Hypothalamus (tissue), 51 donors: ENCODE measurements at places on chromosomes 2 and 18.

- no peak for DNase-seq
These were observed 46.3 kb downstream of the PSMG2 start for GRCh38 chr18:12749121-12749520.

DNA sequence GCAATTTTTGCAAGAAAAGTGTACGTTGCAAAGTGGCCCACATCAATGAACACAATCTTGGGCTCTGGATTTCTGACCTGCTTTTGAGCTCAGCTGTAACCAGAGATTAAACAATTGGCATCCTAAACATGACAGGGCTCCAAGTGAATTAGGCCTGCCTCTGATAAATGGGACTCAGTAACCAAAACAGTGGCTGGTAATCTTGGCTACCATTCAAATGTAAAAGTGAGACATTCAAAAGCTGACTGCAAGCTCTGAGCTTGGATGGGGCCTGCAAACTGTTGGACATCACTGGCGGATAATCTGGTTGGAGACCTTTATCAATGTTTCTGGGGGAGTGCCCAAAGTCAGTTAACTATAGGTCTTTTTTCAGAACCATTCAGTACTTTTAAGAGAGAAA, 160.7 kb downstream of the RAB3GAP1 start:
- DNase-seq = no peak

DNA sequence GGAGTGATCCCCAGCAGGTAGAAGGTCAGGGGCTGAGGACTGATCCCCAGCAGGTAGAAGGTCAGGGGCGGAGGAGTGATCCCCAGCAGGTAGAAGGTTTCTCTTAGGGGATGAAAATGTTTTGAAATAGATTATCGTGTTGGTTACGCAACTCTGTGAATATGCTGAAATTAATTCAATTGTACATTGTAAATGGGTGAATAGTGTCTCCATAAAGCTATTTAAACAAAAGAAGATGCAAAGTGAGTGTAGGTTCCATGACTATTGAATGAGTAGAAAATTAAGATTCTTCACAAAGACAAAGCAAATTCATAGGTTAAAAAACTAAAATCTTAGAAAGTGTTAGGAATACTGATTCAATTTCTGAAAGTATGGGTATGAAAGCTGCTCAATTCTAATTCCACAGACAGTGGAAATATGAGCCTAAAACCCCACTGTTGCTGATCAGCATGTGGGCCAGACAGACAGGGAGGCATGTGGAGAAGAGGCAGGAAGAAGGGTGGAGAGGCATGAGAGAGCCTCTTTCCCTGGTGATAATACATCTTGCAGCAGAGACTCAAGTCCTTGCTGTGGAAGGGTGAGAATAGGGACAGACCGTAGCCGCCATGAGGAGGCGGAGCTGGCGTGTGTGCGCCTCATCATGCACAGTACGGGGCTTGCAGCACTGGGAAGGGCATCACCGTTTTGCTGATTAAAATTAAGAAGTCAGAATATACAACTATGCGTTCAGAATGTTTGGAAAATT, 85.9 kb upstream of the NFATC1 start:
- DNase-seq = no peak

- DNase-seq = no peak
These were observed 167.8 kb downstream of the PMAIP1 start for GRCh38 chr18:60067426-60068210.

DNA sequence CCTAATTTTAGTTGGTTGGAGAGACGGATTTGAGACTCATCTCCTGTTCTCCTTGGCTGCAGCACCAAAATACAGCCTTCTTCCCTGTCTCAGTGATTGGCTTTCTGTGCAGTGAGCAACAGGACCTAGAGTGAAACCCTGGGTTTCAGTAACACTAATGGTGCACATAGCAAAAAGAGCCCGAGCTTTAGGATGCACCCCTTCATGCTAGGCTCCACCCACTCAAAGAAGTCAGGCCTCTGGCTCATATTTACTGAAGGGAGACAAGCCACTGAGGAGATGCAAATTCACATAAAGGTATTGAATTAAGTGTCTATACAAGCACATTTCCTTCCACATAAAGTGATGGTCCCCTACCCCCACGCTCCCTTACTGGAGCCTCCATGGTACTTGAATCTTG, 131.9 kb upstream of the CHAC2 start:
- DNase-seq = no peak

DNA sequence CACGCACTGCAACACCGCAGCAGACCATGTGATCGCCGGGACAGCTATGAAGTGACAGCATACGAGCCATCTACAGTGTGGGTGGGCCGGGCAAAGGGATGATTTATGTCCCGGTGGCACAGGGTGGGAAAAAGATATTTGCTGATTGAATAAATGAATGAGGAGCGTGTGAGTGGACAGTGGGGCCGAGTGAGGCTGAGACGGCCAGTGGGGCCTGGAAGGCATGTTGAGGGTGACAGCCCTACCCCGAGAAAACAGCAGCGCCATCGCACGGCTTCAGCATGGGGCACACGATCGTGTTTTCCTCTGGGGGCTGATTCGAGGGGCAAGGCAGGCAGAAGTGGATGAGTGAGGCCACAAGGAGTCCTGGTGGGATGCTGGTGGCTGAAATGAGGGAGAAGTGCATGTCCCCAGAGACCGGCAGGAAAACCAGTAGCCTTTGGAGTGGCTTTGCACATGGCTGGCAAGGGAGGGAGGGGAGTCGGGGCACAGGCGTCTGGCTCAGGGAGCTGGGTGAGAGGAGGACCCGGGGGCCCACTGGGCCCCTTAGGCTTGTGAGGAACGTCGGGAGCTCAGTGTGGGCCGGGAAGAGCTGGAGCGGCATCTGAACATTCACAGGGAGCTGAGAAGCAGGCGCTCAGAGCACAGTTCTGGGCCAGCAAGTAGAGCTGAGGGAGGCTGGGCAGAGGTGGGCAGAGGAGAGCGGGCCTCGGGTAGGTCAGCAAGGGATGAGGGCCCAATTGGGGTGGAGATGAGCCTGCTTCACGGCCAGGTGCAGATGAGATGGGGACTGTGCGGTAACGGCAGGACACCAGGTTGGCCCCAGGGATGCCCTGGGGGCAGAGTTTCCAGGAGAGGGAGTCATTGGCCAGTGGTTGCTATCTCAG, 32.1 kb upstream of the MAL start:
- DNase-seq = no peak

GRCh38 chr2:218859556-218859987, at the start of gene WNT6:
Gene WNT6 (plus strand): TSS chr2:218859805. CDS start chr2:218860038, 233 bp downstream.
- DNase-seq = no peak

DNA sequence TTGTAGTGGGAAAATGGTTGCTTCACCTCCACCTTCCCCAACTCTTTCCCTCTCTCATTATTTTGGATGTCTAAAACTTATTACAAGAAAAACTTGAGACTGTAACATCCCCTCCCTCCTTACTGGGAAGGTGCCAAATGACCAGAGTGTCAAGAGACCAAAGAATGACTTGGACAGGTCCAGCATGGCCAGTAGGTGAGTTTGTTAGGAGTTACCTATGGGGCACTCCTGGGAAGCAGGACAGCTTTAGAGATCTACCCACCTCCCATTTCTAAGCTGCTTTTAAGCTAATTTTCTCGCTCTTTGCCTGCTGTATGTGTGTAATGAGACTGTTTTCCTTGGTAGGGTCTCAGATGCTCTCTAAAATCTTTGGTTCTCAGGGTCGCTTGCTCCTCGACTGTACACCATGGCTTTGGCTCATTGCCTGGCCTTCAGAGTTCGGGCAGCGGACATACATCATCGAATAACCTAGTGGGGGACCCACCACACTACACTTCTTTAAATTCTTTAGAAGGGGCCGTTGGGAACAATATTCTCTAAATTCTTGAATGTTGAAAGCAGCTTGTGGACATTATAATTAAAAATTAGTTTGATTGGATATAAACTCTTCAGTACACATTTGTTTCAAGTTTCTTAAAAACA, 45.2 kb downstream of the SLC30A6 start:
- DNase-seq = no peak

DNA sequence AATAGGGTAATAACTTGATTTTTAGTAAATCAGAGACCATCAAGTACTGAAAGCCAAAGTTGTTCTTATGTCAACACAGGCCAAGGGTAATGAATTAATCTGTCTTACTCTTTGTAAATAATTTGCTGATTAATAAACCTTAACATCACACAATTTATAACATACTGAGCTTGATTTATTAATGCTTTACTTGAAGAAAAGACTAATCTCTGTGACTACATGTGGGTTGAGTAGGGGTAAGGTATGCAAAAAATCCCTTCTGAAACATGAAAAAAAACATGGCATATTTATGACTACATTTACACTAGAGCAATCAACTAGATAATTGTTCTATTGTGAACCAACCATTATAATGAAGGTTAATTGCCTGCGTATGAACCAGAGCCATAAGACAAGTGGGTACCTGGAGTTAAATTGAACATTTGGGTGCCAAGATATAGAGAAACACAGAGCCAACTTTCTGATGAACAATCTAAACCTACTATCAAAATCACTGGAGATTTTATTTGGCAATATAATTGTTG, 67.7 kb upstream of the GRB14 start:
- no peak for DNase-seq

DNA sequence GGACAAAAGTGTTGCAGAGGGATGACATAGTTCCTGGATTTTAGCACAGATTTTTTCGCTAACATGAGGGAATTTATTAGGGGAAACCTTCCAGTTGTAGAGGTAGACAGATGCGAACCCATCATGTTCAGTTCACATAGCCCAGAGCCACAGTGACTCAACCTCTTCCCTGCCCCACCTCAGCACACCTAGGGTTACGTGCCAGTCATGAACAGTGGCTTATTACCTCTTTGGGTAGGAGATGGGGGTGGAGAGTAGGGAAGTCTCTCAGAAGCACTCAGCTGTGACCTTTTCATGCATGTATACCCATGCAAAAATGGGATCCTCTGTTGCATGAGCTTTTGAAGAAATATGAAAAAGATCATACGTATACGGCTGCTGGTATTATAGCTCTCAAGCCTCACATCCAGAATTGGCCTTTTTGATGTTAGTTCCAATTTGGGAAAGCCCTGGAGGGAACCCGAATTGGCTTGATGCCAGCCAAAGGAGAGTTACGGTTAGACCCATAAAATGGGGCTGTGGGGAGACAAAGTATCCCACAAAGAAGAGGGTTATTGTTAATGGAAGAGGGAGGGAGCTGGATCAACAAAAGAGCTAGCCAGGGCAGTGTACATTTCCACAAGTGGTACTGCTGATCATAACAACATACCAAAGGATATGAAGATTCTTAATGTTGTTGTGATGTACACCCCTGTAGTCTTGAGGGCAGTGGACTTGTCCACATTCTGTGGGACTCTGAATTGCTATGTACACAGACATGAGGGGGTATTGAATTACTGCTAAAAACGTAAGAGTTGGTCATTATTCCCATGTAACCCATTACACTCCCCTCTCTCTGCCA, 4.9 kb downstream of the TANC1 start:
- DNase-seq = no peak

- no peak for DNase-seq
These were observed 266 bp downstream of the KDM3A start for GRCh38 chr2:86441392-86441881.

GRCh38 chr18:73942081-73942625, 205.5 kb downstream of the FBXO15 start:
- no peak for DNase-seq

- no peak for DNase-seq
These were observed 308.8 kb upstream of the FIGN start for GRCh38 chr2:164044622-164045021.

- no peak for DNase-seq
These were observed 292.0 kb downstream of the GBX2 start for GRCh38 chr2:235876099-235876679.

DNA sequence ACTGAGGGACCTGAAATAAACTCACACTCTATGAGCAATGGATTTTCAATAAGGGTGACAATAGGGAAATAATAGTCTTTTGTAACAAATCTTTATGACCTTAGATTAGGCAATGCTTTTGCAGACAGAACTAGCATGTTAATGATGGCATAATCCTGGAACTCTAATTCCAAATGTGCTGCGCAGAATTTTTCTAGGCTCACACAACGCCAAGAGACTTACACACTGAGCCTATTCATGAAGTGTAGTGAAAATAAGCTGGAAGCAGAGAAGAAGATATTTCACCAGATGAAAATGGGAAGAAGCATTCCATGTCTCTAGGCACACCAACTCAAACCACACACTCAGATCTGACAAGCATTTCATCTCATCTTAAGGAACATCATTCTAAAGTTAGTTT, 178.5 kb downstream of the L3MBTL4 start:
- DNase-seq = no peak

GRCh38 chr2:231348704-231349373, 46.7 kb upstream of the B3GNT7 start:
- DNase-seq = no peak

- no peak for DNase-seq
These were observed 201.7 kb upstream of the HNRNPA3 start for GRCh38 chr2:177010861-177011260.

DNA sequence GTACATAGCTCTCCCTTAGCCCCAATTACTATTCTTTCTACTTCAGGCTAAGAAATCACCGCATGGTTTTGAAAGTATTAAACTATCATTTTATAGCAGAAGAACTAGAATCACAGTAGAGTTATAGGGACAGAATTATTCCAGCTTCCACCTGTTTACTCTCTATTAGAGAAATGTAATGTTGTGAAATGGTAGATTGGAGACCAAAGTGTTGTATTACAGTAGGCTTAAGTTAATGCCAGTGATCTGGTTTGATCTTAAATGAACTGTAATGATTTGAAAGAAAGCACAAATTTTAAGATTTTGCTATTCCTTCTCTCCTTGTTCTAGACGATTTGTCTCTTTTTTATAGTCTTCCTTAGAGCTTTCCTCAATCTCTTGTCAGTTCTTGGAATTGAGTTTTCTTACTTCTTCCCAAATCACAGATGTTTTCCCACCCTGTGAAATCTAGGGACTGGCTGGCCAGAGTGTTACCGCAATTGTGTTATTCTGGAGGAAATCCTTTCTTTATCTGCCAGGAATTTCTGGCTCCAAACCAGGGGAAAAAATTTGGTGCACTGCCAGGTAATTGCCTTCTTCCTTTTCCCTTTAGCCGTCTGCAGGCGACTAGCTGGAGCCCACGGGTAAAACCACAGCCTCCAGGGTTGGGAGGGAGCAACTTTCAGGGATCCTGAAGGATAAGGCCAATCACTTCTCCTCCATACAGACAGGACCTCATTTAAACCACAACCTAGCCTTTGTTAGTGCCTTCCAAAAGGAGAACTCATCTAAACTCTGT, 51.7 kb downstream of the NOP58 start:
- DNase-seq = peak; percentile 23

- peak; percentile 25 for DNase-seq
These were observed 405.9 kb downstream of the XIRP2 start for GRCh38 chr2:167293943-167294775.
